ENCODE measurements at places on chromosomes 1 and 21. TPM values are rescaled to one million over a fixed set of nuclear protein-coding genes. Genes with fewer than 3 reads are reported as not detected.

GRCh38 chr1:201153474-201154388, 543 bp downstream of the TMEM9 start:
- DNase-seq: peak; percentile 51

DNA sequence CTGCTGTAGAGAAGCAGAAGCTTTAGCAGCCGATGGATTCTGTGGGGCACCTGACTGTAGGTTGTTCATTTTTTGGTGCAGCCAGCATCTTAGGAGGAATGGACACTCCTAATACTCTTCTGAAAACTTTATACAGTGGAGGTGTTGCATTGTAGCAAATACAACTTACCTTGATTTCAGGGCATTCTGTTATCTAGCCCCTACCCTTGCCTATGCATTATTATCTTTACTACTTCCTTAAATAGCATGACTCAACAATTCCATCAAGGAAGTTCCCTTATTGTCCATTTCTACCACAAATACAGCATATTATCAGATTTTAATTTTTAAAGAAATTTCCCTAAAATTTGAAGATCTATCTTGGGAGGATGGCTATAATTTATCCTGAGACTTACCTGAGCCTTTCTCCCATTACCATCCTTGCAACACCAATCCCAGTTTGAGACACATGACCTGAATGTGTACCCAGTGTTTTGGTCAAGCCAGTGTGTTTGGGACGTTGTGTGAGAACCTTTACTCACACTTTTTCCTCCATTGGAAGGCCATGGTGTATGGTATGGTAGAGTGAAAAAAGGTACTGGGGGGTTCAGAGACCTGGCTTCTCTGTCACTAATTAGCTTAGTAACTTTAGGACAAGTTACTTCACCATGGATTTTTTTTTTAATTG, 9.2 kb downstream of the POU2F1 start:
- no peak for DNase-seq

GRCh38 chr1:54380290-54380882, 25.8 kb downstream of the SSBP3 start:
- no peak for DNase-seq

BSND gene
- total RNA-seq: not detected

All from A172 (cell line).